Caki2 (cell line): ENCODE measurements at places on chromosomes 7 and 10. TPM values are rescaled to one million over a fixed set of nuclear protein-coding genes. Genes with fewer than 3 reads are reported as not detected.

DNA sequence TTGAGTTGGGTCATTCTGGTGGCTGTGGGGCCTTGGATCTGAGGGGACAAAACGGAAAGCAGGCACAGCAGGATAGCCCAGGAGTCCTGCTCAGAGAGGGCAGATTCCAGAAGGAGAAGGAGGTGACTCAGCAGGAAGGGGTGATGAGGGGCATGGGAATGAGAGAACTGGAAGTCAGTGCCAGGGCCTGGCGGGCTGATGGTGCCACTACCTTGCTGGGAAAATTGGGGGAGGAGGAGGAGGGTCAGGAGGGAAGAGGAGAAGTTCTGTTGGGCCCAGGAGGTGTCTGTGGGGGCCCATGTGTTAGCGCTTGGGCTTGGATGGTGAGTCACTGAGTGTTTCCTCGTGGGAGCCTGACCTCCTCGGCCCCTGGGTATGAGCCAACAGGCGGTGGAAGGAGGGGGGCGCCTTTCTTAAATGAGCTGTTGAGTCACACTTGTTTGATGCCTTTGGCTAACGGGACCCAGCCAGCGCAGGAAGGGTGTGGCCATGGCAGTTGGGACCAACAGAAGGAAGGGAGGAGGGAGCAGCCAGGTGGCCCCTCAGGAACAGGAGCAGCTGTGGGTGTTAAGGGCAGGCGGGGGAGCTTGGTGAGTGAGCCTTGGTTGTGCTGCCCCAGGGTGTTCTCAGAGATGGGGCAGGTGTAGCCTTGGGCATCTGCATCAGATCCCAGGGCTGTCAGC, 130.0 kb upstream of the BTBD16 start:
- peak; percentile 93 for DNase-seq

The PHKG1 gene
- 1.3 TPM in 1 of 2 replicates, not detected in the other for total RNA-seq

The DKK1 gene
- total RNA-seq = 4.5 and 8.6 TPM in 2 replicates

GRCh38 chr10:68235581-68235980, 3.7 kb upstream of the ATOH7 start:
- no peak for DNase-seq

GRCh38 chr10:60376221-60377041, 13.2 kb downstream of the ANK3 start:
- no peak for DNase-seq

The NKX1-2 gene
- not detected in 2 replicates for total RNA-seq

The GOLGA7B gene
- 5.1 and 5.4 TPM in 2 replicates for total RNA-seq

The CLDN4 gene
- 326 and 414 TPM in 2 replicates for total RNA-seq

- DNase-seq = no peak
Observed at GRCh38 chr10:35399414-35400009, 63.2 kb downstream of the CCNY start.

DNA sequence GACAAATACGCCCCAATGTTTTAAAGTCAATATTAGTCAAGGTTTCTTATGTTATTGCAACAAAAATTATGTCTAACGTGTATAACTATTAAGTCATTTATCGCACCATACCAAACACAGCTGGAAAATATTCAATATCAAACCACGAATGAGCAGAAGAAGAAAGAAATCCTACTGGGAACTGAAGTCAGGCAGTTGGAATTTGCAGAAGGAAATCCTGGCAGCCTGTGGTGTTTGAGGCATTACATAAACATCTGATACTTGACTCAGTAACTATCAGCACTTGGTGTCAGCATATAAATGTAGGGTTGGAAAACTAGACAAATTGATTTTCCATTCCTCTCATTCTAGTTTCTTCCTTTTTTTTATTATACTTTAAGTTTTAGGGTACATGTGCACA, 83.4 kb upstream of the NUPR2 start:
- no peak for DNase-seq

DNA sequence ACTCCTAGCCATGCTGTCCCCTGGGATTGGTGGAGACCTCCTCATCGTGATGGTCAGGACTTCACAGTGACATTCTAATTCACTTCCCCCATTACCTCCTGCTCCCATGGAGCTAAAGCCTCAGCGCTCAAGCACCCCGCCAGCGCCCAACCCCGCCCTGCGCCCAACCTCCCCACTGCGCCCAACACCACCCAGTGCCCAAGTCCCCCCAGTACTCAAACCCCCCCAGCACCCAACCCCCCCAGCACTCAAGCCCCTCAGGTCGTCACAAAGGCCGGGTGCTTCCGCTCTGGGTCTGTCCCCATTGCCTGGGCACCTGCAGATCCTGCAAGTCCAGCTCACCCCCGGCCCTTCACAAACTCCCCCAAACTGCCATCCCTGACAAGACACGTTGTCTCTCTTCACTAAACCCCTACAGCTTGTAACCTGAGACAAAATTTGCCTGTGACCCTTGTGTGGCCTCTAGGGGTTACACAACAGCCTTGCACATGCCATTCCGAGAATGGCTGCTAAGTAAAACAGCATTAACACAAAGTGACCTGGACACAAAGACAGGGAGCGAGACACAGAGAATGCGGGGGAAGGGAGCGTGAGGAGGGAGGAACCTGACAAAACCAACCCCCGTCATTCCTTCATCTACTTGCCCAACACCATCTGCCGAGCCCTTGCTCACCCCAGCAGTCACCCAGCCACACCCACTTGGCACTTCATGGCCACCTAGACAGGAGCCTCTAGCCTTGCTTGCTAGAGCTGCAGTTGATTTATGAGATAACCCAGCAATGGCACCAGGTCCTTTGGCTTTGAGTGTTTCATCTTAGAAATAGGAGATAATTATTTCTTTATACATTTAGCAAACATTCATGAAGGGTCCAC, 107.8 kb downstream of the ADARB2 start:
- DNase-seq = no peak

The GBX1 gene
- total RNA-seq = not detected in 2 replicates

The GIMAP1 gene
- not detected in 2 replicates for total RNA-seq

The MYO3A gene
- 4.5 TPM in 2 replicates for total RNA-seq

The NAT16 gene
- total RNA-seq = not detected in 2 replicates

The LRRD1 gene
- total RNA-seq = not detected in 2 replicates

- no peak for DNase-seq
Observed at GRCh38 chr10:51217505-51217904, 143.2 kb downstream of the PRKG1 start.
